ENCODE measurements at places on chromosomes 12 and 14.

DNA sequence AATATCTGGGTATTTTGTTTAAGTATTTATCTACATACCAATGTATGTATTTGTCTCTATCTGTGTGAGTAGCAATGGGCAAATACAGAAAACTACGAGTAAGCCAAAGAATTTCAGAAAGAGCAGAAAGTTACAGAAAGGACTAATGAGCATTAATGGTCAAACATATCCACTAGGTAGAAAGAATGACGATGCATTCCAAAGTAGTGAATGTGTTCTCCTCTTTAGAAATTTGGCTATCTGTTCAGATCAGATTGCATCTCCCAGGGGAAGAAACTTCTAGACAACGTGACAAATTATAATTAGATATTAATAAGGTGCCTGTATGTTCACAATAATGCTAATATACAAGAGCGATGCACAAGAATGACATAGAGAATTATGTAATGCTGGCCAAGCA, 194.5 kb upstream of the GZMB start:
- DNase-seq, result no peak

DNA sequence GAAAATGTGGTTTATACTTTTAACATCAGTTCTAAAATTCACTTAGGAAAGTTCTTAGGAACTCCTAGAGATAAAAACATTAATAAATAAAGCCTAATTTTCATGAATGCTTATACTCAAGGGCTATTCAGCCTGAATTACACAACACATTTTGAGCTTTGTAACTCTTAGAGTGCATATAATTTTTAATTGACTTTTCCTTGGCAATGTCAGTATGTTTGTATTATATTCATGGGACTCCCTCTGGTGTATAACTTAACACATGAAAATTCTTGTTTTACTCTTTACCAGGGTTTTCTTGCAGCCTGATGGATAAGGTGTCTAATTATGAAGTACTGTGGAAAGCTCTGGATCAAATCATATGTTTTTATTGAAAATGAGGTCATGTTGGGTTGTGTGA, 150.6 kb upstream of the HMGA2 start:
- DNase-seq, result no peak

DNA sequence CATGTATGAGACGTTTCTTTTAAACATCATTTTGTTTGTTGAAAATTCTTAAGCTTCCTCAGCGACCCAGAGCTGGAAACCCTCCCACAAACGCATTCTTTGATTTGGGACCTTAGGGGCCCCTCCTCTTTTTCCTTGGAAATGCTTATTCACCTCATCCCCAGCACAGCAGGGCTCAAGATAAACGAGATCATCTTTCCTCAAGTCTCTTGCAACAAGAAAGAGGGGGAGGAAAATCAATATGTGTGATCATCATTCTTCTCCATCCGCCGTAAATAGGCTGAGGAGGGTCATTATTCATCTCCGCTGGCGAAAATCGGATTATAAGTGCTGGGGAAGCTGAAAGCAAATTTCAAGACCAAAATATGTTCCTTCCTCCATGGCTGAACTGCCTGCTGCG, 1415.2 kb downstream of the AACS start:
- no peak for DNase-seq

- DNase-seq, result peak; percentile 59
Measured at GRCh38 chr12:57093415-57094207, 4.7 kb downstream of the NAB2 start.

GRCh38 chr12:88925454-88925853, 345.2 kb upstream of the KITLG start:
- no peak for DNase-seq

- no peak for DNase-seq
Measured at GRCh38 chr12:111557271-111558106, 41.6 kb downstream of the ATXN2 start.

GRCh38 chr12:93743999-93744689, 67.0 kb downstream of the CRADD start:
- DNase-seq, result no peak

- no peak for DNase-seq
Measured at GRCh38 chr12:47155457-47156166, 75.9 kb upstream of the AMIGO2 start.

DNA sequence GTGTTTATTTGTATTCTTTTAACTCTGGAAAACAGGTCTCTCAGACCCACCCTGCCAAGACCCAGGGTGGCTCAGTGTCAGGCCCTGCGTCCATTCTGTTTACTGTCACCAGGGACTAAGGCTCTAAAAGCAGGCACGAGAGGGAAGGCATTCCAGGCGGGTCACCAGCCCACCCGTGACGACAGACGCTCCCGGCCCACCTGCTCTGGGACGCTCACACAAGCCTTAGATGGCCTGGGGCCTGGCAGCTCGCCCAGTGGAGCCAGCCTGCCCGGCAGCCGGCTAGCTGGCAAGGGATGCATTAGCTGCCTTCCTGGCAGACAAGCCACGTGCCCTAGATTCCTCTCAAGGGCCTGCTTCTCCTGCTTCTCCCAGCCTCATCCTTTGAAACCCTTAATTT, 9.2 kb upstream of the NUAK1 start:
- DNase-seq, result no peak

DNA sequence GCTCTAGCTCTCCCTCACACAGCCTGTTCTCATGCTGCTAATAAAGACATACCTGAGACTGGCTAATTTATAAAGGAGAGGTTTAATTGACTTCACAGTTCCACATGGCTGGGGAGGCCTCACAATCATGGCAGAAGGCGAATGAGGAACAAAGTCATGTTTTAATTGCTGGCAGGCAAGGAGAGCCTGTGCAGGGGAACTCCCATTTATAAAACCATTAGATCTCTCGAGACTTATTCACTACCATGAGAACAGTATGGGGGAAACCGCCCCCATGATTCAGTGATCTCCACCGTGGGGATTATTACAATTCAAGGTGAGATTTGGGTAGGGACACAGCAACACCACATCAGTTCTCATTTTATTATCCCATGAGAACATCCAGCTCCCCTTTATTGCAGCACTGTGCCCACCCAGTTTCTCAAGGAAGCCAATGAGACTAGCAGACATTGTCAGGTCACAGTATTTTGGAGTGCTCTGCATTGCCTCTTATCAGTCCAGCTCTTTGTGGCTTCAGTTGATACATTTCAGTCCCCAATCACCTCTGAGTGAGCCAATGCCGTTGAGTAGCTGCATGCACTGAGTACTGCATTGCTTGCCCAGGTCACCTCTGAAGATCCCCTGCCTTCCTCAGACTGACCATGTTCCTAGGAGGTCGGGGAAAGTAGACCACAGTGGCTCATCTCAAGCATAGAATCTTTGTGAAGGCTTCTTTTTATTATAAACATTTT, 131.2 kb downstream of the CRADD start:
- no peak for DNase-seq

GRCh38 chr12:108360487-108360886, 21.4 kb upstream of the CMKLR1 start:
- no peak for DNase-seq

DNA sequence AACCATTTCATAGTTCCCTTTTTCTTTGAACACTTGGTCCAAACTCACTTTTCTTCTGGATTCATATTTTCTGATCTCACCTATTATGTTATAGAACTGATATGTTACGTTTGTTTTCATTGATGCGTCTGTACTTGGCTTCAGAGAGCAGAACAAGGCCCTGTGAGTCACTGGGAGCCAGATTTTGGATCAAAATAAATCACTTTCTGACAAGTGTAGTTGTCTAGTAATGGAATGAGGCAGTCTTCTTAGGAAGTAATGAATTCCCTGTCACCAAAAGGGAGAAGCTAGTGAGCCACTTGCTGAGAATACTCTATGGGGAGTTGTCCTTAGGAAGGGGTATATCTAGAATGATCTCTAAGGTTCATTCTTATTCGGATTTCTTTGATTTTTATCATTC, 10.2 kb downstream of the BICD1 start:
- no peak for DNase-seq

- DNase-seq, result no peak
Measured at GRCh38 chr12:77294016-77294415, 228.6 kb upstream of the E2F7 start.

- peak; percentile 24 for DNase-seq
Measured at GRCh38 chr12:52235822-52236361, 2.8 kb downstream of the KRT7 start.

DNA sequence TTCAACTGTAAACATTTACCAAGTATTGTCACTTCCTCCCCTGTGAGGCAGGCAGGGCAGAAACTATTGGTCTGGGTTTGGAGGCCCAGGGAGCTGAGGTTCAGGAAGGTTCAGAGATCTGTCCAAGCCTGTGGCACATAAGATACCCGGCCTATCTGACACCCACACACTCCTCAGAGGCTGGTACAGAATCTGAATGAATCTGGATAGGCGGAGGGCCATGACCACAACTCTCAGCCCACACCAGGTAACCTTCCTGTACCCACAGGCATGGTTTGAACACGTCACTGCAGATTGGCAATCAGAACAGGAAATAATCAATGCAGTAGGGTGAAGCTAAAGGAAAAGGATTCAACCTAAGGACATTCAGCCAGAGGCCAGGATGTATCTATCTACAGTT, 92.8 kb upstream of the TMCC3 start:
- no peak for DNase-seq

GRCh38 chr12:57196956-57197355, 19.6 kb upstream of the NXPH4 start:
- DNase-seq, result no peak

- no peak for DNase-seq
Measured at GRCh38 chr14:66884149-66884548, 305.1 kb upstream of the GARIN2 start.

DNA sequence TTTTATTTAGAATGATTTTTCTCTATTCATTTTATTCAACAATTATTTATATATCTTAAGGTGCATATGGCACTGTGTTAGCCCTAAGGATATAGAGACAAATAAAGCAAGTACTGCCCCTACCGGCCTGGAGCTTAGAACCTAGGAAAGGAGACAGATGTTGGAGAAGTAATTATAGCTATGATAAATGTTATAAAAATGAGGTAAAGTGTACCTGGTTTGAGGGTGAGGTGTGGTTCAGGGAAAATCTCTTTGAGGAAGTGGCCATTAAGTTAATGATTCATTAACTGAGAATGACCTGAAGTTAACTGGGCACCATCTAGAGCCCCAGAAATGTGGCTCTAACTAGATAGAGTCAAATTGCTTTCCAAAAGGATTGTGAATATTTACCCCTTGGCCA, 31.9 kb downstream of the CDKL1 start:
- DNase-seq, result no peak

GRCh38 chr12:8950221-8950527, 729 bp upstream of the M6PR start:
- no peak for DNase-seq

GRCh38 chr12:121018860-121019617, 2.8 kb upstream of the C12orf43 start:
- DNase-seq, result no peak

GRCh38 chr14:106024983-106025604, 498.7 kb downstream of the TMEM121 start:
- DNase-seq, result no peak

GRCh38 chr14:29521526-29522137, 406.0 kb downstream of the PRKD1 start:
- no peak for DNase-seq

DNA sequence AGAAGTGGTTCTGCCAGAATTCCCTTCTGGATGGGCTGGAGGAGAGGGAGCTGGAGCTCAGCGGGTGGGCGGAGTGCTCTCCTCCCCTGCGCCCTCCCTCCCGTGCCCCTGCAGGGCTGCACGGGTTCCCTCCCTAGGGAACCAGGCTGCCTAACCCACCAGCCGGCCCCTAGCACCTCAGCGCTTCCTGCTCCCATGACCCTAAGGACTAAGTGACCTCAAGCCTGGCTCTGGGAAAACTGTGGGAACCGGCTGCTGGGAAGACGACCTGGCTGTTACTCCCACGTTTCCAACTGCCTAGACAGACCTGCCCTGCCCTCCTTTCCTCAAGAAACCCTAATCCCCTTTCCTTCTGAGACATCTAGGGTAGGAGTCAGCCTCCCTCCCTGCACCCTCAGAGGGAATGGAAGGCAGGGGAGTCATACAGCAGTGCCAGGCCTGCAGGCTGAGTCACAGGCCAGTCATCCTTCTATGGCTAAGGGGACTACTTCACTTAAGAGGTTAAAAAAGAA, 31.5 kb downstream of the SLC6A12 start:
- peak; percentile 25 for DNase-seq

DNA sequence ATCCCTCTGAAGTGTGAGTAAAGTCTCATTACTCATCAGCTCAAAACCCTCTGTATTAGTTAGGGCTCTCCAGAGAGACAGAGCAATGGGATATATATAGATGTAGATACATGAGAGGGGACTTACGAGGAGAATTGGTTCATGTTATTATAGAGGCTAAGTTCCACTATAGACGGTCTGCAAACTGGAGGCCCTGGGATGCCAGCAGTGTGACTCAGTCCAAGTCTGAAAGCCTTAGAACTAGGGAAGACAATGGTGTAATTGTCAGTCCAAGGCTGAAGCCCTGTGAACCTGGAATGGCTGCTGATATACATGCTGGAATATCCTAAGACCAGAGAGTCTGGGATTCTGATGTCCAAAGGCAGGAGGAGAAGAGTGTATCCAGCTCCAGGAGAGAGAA, 57.3 kb upstream of the CEP83 start:
- DNase-seq, result no peak

DNA sequence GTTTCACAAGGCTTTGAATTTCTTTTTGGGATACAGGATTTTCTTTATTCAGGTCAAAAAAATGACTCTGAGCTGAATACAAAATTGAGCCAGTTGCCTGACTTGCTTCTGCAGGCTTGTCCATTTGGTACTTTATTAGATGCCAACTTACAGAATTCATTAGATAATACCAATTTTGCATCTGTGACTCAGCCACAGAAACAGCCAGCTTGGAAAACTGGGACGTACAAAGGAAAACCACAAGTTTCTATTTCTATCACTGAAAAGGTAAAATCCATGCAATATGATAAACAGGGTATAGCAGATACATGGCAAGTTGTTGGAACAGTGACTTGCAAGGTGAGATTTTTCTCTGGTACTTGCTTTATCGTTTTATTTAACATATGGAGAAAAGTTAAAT, 5.8 kb downstream of the AP5M1 start:
- DNase-seq, result no peak

- DNase-seq, result no peak
Measured at GRCh38 chr12:43585676-43586075, 33.7 kb upstream of the ADAMTS20 start.

- DNase-seq, result no peak
Measured at GRCh38 chr14:91100102-91100501, 13.8 kb upstream of the DGLUCY start.

DNA sequence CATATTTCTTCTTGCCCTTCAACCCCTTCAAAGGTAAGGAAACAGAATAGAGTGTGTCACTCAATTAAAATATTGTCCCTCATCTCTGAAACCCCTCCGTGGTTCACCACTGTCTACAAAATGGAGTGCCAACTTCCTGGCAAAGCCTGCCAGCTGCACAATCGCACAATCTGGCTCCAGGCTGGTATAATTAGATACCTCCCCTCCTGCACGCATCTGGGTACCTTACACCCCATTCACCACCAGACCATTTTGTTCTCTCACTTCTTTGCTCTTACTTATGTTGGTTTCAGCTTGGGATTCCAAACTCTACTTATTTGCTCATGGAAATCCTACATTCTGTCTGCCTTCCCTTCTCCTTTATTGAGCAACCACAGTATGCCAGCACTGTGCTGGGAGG, 314.9 kb downstream of the NUAK1 start:
- no peak for DNase-seq

- no peak for DNase-seq
Measured at GRCh38 chr12:41497409-41497808, 309.3 kb downstream of the PDZRN4 start.
